ENCODE measurements at places on chromosomes 7 and 10. TPM values are rescaled to one million over a fixed set of nuclear protein-coding genes. Genes with fewer than 3 reads are reported as not detected.

DNA sequence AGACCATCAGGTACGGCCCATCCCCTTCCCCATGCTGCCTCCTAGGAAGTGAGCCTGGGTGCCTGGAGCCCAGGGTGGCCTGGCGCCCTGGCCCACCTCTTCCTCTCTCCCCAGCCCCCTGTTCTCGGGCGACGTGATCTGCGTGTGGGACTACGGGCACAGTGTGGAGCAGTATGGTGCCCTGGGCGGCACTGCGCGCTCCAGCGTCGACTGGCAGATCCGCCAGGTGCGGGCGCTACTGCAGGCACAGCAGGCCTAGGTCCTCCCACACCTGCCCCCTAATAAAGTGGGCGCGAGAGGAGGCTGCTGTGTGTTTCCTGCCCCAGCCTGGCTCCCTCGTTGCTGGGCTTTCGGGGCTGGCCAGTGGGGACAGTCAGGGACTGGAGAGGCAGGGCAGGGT lies 17.0 kb downstream of the ASL start:
- DNase-seq, result no peak

DNA sequence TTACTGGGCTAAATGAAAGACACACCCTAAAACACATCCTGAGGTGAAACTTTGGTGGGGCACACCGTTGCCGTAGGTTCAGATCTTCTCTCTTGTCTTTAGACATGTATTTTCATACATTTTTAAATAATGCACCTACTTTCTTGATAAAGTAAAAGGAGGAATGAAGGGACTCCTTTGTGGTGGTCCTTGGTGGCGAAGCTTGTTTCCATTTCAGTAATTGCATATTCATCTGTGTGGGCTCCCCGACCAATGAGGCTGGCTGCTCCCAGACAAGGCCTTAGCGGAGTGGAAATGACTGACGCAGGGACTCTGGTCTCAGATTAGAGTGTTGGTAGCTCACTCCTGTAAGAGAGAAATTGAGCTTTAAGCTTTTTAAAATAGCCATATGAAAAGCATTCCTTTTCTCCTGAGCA lies 815 bp downstream of the CCSER2 start:
- peak; percentile 17 for DNase-seq

DNA sequence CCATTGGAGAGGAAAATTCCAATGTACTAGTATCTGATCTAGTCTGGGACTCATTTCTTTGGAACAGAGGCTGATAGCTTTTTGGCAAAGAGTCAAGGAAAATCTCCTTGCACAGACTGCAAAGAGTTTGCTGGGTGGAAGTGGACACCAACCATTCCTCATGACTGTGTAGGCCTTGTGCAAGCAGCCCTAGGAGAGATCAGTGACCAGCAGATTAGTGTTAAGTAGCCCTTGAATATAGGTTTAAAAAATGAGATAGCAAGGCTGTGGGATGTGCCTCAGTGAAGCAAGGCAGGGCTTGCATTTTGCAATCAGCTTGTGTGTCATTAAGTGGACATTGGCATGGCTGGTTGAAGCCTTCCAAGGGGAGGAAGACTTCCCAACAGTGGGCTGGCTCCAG lies 341.6 kb downstream of the PLXNA4 start:
- no peak for DNase-seq

GRCh38 chr10:28677888-28678686 lies 766 bp downstream of the BAMBI start:
- DNase-seq, result no peak

The PRSS2 gene
- 7.2 TPM for total RNA-seq

The MACROH2A2 gene
- 10.7 TPM for total RNA-seq

The KCNMA1 gene
- 2.4 TPM for total RNA-seq

The MYPN gene
- total RNA-seq, result 145 TPM

The TMEM60 gene
- 4.7 TPM for total RNA-seq

The TIAL1 gene
- 69.7 TPM for total RNA-seq

The NEUROD6 gene
- not detected for total RNA-seq

The BZW2 gene
- 287 TPM for total RNA-seq

The PLEKHS1 gene
- total RNA-seq, result not detected
